ENCODE measurements at places on chromosomes 6 and 20. TPM values are rescaled to one million over a fixed set of nuclear protein-coding genes. Genes with fewer than 3 reads are reported as not detected.

DNA sequence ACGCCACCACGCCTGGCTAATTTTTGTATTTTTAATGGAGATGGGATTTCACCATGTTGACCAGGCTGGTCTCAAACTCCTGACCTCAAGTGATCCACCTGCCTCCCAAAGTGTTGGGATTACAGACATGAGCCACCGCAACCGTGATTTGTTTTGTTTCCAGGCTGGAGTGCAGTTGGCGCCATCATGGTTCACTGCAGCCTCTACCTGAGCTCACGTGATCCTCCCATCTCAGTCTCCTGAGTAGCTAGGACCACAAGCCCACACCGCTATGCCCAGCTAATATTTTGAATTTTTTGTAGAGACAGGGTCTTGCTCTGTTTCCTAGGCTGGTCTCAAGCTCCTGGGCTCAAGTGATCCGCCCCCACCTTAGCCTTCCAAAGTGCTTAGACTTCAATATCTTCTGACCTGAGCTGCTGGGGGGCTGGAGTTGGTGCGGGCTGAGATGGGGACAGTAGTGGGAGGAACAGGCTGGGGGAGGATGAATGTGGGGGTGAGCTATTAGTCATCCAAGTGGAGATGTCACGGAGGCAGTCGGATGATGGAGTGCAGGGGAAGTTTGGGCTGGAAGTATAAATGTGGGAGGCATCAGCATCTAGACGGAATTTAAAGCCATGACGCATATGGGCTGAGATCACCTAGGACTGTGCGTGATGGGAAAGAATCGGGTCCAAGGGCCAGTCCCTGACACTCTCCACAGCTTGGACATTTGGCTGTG lies 23.1 kb upstream of the ZMYND8 start:
- DNase-seq = no peak

DNA sequence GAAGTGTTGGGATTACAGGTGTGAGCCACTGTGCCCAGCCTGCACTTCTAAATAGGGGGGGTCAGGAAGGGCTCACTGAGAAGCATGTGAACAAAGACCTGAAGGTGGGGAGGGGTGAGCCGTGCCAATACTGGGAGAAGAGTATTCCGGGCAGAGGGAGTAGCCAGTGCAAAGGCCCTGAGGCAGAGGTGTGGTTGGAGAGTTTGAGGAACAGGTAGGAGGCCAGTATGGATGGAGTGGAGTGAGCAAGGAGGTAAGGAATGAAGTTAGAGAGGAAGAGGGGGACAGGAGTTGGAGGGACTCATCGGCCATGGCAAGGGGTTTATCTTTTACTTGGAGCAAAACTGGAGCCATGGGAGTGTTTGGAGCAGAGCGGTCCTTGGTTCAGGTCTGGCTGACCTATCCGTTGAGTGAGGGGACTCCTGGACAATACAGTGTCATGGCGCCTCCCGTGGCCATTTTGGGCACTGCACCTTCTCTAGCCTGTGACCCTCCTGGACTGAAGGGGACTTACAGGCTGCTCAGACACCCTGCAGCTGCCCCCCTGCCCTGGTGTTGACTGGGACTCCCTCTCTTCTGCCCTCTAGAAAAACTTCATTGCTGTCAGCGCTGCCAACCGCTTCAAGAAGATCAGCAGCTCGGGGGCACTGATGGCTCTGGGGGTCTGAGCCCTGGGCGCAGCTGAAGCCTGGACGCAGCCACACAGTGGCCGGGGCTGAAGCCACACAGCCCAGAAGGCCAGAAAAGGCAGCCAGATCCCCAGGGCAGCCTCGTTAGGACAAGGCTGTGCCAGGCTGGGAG lies 12.1 kb downstream of the FOXS1 start:
- peak; percentile 83 for DNase-seq

DNA sequence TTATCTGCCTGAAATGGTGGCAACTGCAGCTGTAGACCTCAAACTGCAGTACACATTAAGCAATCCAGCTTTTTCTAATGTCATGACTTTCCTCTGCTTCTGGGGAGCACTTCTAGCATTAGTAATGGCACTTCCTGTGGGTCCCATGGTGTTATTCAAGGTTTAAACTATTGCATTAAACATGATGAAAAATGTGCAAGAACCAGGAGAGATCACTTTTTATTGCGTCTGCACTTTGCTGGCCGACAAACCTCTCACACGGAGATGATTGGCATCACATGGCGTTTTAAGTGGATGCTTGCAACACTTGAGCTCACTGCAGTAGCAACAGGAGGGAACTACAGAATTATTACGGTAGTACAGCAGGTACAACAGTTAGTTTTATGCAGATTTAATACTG lies 148.4 kb downstream of the HIVEP2 start:
- no peak for DNase-seq

DNA sequence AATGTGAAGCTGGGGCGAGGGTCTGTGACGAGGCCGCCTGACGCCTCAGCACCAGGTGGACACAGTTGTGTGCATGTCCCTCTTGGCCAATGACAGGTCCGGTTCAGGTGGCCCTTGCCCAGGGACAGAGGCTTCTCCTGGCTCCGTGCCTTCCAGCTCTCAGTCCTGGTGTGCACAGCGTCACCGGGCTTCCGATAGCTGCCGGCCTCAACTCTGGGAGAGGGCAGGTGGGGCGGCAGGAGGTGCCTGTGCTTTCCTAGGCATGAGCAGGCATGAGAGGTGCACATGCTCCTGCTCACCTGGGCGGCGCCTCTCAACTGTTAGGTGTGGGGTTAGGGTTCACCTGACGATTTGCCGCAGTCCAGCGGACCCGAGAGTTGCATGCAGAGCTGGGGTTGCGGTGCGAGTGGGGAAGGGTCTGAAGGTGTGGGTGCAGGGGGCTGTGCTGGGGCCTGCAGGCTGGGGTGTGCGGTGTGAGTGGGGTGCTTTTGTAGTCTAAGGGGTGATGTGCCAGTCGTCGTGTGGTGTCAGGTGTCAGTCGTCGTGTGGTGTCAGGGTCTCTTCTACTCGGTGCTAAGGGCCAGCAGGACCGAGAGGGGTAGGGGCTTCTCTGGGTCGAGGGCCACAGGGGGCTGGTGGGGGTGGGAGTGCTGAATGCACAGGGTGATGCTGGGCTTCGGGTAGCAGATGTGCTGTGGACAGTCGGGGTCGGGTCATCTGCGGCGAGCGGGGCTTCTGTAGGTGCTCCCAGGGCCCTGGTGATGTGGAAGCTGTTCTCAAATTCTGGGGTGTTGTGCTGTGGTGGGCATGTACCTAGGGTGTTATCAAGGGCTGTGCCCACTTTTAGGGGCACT lies 3.8 kb upstream of the SOX18 start:
- DNase-seq = no peak

DNA sequence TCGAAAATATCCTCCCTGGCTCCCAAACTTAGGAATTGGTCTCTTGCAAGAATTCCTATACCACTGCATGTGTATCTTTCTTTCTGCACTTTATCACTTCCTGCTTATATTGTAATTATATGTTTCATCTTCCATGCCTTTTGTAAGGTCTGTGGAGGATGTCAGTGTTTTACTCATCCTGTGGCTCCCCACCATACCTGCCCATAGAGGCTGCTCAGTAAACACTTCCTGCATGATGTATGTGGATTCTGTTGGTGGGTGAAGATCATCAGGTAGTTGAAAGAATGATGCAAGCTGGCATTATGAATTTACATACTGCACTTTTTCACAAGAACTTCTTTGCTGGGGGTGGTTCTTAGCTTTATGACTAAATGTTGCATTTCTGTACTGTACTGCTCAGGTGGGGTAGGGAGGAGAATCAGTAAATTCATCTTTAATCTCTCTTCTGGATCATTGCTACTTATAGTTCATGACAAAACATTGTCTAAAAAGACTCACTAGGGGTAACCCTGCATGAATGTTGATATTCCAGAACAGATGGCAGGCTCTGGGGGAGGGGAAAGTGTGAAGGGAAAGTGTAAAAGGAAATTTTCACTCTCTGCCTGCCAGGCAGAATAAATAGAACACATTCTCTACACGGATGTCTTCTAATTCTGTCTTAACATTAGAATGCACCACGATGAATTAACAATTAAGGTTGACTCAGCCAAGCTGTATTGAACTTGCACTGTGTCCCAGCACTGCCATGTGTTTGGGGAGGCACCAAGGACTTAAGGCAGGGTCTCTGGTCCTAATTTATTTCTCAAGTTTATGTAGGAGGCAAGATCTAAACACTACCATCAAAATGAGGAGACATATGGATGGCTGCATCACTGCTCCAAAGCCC lies 36.0 kb upstream of the KLHL31 start:
- no peak for DNase-seq

DNA sequence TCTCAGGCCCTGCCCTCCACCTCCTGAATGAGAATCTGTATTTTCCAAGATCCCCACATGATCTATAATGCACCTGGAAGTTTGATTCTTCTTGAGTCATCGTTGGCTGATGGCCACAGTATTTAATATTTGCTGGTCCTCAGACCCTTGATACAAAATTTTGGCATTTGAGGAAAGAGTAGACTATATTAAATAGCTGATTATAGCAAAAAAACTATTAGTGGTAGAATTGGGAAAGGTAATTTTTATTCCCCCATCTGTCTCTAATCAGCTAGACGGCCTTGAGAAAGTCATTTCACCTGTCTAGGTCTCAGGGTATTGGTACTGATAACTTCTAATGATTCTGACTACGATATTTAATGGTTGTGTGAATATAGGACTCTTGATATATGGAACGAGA lies 176.8 kb downstream of the BMP2 start:
- no peak for DNase-seq

GRCh38 chr6:140897349-140897748 lies 1235.4 kb upstream of the GJE1 start:
- no peak for DNase-seq

CUTA gene
- 238 TPM for total RNA-seq

GRIK2 gene
- total RNA-seq = 2.9 TPM

LRRN4 gene
- total RNA-seq = 78.8 TPM

SULF2 gene
- 65.2 TPM for total RNA-seq
